ENCODE measurements at places on chromosomes 12 and 14.

GRCh38 chr14:100724536-100724935 lies 2.2 kb upstream of the DLK1 start:
- no peak for DNase-seq

DNA sequence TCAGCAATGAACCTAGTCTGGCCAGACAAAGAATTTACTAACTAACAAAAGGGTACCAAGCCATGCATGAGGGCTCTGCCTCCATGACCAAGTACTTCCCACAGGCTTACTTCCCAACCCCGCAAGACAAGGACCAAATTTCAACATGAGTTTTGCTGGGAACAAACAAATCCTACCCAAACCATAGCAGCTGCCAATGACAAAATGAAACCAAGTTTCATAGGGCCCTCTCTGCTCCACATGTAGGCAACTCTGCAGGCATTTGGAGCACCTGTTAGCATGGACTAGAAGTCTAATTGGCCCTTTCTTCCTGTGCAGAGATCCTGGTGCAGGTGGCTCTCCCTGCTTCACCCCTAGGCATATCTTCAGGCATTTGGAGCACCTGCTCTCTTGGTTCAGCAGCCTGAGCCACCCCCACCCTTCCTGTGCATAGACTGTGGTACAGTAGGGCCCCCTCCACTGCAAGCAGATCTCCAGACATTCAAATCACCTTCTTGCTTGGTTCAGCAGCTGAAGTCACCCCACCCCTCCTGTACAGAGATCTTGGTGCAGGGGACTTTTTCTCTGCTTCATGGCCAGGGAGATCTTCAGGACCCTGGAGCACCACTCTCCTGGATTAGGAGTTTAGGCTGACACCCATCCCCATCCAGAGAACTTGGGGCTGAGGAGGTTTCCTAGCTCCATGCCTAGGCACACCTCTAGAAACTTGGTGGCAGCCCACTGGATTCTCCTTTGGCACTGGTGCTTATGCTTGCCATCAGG lies 308.7 kb downstream of the RPAP3 start:
- no peak for DNase-seq

- no peak for DNase-seq
These were observed 157.0 kb downstream of the FLRT2 start for GRCh38 chr14:85686908-85687307.

DNA sequence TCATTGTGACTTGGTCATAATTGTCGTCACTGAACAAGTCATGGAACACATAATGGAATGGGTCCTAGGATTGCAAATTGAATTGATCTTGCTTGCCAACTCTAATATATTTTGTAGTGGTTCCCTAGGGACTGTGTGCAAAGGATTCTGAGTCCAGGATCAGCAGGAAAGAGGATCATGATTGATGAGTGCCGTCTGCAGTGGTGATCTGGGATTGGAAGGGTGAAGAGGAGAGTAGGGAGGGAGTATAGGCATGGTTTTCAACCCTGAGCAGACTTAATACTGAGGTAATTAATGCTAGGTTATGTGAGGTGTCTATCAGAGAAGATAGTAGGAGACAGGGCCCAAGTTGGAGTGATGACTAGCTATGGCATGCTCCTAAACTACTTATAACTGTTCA lies 168.9 kb downstream of the ESR2 start:
- DNase-seq, result no peak
